ENCODE measurements at places on chromosomes 3 and 15.

GRCh38 chr3:103966749-103967148 lies 1400.0 kb upstream of the ALCAM start:
- DNase-seq, result no peak

DNA sequence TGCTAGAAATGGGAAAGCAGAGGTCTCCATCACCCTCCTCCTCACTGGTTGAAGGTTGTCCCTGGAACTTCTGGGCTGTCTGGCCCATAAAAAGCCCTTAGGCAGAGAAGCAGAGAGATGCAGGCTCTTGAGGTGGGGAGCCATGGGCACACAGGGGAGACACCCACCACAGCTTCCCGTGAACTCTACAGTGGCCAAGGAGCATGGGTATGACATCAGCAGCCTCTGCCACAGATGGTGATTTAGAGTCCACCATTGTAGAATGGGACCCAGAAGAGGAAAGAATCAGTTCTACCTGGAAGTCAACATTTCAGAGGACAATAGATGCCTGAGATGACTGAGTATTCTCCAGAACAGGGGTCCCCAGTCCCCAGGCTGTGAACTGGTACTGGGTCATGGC lies 105.6 kb upstream of the LRRN1 start:
- no peak for DNase-seq

DNA sequence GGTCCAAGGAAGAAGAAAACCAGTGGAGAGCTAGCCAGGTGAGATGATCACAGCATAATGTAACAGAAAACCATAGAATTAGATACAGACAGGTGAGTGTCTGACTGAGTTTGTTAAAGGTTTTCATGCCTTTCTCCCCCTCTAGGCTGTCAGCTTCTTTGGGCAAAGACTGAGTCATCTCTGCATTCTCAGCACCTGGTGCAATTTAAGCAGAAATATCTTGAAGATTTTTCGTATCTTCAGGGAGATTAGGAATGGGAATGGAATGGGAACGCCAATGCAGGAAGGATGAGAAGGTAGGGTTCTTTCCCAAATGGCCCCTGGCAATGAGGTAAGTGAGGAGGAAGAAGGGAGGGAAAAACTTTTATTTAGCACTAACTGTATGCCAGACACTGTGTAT lies 122.0 kb upstream of the SLC7A14 start:
- no peak for DNase-seq

GRCh38 chr3:35383719-35384555 lies 255.4 kb upstream of the ARPP21 start:
- DNase-seq, result no peak

DNA sequence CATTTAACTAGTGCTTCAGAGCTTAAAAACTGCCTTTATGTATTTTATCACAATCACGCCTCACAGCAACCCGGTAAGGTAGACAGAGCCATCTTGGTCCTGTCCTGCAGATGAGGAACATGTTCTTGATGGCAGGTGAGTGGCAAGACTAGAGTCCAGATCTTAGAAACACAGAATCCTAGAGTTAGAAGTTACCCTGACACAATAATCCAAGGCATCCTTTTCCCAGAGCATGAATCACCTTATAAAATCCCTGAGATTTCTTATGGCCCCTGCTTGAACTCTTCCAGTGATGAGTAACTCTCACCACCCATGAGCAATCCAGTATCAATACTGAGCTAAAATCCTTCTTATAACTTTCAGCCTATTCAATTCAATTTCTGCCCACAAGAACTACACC lies 16.9 kb downstream of the POPDC2 start:
- no peak for DNase-seq

- DNase-seq, result no peak
Observed at GRCh38 chr15:87209891-87210689, 1046.4 kb downstream of the NTRK3 start.

Measured in activated naive CD8-positive, alpha-beta T cell treated with anti-CD3 and anti-CD28 coated beads, Interleukin-2, amount 50 U/mL, for 16 hours (primary cell).